ENCODE measurements at places on chromosomes 6 and 20.
A peak's percentile ranks its signal among the peaks of the same experiment; 100 is the strongest.

DNA sequence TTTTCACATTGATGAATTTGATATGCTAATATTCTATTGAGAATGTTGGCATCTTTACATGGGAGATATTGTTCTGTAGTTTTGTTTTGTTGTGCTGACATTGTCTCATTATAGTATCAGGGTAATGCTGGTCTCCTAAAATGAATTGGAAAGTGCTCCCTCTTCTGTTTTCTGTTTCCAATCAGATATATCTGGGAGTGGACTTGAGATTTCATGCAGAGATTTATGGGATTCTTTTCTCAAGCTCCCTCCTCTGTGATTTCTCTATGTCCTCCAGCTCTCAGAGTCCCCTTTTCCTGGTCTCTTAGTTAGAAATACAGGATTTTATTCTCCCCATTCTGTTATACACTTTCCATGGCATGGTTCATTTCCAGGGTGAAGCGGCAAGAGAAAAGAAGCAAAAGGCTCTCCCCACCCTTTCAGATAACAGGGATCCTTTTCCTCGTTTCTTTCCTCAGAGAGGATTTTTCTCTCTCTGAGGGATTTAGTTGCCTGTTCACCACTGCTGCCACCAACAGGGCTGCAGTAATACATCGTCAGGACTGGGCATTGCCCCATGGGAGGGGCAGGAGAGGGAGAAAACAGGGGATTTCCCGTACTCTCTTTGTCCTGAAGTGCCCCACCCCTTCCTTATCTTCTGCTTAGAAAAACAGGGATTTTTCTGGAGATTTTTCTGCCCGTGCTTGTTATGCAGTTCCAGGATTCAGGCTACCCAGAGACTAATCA, 59.3 kb upstream of the STMND1 start:
- no peak for DNase-seq

- DNase-seq, result no peak
Measured at GRCh38 chr20:15836634-15837033, 736.6 kb downstream of the KIF16B start.

DNA sequence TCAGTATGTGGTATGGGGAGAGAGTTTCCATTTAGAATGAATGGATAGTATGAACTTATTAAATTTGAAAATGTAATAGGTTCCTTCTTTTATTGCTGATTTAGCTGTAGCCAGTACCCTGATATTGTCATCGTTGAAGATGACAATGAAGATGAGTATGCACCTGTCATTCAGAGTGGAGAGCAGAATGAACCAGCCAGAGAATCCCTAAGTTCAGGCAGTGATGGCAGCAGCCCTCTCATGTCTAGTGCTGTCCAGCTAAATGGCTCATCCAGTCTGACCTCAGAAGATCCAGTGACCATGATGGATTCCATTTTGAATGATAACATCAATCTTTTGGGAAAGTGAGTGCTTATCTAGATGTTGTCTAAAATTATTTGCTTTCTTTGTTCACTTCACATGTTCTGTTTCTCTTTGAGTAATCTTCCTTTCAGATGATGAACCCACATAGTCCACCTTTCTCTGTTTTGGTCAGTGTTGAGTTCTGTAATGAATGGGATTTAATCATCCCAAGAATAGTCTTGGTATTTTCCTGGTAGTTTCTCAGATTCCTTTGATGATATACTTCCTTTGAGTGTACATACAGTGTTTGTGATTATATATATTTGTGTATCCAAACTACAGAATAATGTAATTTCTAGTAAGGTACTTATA, 23.3 kb downstream of the HSF2 start:
- no peak for DNase-seq

GRCh38 chr6:127976796-127977195, 75.9 kb upstream of the THEMIS start:
- DNase-seq, result no peak

DNA sequence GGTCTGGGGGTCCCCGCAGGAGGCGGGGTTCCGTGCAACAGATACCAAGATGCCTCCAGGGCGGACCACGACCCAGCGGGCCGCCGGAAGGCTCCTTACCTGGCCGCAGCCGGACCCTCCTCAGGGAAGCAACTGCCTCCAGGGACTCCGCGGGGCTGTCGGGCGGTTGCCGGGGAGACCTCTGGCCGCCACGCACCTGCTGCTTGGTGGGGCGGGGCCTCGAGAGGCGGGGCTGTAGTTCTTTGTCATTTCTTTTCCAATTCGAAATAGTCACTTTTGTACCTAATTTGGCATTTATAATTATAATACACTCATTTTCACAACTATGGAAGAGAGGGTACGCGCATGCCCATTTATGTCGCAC, 647 bp downstream of the AK9 start:
- peak; percentile 74 for DNase-seq

DNA sequence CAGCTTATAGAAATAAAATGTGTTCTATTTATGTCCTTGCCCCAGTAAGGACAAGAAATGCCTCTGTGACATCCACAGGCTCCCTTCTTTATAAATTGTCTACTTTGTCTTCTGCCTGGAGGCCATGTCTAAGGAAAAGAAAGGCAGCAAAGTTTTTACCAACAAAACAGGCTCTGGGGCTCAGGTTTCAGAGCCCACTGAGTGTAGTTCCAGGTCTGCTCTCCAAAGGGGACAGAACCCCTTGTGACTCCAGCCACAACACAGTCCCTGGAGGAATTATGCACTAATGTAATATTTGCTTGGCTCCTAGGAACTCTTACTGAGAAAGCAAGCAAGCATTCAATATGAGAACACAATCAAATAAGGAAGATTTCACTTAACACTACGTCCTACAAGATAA, 80.1 kb downstream of the PAK5 start:
- DNase-seq, result no peak

DNA sequence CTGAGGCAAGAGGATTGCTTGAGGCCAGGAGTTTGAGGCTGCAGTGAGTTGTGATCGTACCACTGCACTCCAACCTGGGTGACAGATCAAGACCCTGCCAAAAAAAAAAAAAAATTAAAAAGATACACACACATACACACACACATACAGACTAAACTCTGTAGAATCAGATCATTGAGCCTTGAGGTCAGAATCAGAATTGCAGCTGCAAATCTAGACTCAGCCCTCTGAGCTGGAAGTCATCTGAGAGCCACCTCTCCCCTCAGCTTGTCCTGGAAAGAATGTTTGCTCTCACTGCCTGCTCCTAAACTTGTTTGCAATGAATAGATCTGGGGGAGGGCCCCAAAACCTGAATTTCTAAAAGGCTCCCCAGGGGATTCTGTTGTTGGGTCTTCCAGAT, 41.4 kb upstream of the ANGPT4 start:
- no peak for DNase-seq

DNA sequence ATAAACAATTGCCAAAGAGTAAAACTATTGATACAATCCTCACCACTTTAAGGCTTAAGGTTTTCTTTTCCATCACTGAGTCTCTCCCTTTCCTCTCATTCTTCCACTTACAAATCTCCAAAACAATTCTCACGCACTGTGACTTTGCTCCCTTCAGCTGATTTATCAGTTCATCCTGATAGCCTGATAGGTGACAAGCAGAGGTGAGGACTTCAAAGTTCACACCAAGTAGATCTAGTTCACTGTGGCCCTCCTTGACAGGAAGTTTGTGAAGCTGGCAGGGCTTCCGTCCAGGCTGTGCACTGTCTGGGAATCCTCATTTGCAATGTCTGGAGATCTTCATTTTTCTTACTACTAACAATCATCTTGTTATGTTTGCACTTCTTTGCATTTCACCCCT, 35.2 kb upstream of the POU5F1 start:
- DNase-seq, result no peak

DNA sequence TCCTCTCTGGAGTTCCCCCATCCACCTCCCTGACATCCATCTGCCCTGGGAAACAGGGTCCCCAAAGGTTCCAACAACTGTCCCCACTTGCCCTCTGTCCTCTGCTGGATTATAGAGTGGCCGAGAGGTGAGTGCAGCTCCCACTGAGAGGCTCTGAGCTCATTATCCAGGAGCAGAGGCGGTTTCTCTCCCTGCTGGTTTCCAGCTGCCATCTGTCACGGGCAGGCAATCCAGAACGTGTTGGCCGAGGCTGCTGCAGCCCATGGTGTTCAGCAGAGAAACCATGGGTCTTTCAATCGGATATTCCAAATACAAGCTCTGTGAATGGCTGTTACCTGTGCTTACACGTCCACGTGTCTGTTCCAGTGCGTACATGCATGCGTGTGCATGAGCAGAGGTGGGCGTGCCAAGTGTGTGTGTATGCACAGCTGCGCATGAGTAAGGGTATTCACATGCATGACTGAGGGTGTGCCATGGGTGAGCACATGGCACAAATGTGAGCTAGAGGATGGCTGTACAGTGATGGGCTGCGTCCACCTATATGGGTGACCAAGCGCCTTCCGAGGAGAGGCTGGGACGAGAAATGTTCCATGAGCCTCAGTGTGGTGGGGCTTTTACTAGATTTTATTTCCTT, 183.7 kb upstream of the PMEPA1 start:
- DNase-seq, result no peak

GRCh38 chr6:14693301-14694192, 552.3 kb upstream of the JARID2 start:
- DNase-seq, result no peak

- no peak for DNase-seq
Measured at GRCh38 chr6:16163535-16164300, 34.8 kb downstream of the MYLIP start.

GRCh38 chr6:46838033-46838432, 44.8 kb downstream of the MEP1A start:
- DNase-seq, result no peak

GRCh38 chr20:53001498-53002301, 29.5 kb downstream of the TSHZ2 start:
- DNase-seq, result no peak

DNA sequence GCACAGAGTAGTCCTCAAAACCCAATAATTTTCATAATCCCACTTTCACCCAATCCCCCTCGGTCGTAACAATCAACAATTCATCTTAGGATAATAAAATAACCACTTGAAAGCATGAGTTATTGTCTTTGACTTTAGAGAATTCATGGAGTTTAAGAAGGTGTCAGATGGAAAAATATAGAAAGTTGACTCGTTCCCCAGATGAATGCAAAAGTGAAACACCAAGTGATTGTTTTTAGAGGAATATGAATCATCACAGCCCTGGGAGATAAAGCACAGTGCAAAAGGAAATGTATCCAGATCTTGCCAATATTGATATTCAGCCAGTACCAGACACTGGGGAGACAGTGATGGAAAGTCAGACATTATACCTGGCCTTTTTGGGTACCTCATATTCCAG, 860.5 kb downstream of the DHX35 start:
- DNase-seq, result no peak

DNA sequence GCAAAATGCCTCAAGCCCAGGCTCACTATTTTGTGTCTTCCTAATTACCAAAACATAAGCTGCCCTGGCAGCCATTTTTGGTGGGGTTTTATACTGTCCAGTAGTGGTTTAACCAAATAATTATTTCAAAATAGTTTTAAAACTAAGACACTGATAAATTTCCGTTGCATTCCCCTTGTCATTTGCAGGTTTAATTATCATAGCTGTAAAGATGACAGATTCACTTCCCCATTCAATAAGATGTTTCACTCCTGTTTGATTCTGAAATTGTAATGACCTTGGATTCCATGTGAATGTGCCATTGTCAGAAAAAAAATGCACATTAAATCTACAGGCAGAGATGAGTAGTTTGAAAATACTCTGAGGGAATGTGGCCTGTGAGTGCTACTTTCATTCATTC, 172.0 kb downstream of the COL9A1 start:
- DNase-seq, result no peak

GRCh38 chr6:143270026-143270425, 180.5 kb downstream of the ADAT2 start:
- DNase-seq, result no peak

DNA sequence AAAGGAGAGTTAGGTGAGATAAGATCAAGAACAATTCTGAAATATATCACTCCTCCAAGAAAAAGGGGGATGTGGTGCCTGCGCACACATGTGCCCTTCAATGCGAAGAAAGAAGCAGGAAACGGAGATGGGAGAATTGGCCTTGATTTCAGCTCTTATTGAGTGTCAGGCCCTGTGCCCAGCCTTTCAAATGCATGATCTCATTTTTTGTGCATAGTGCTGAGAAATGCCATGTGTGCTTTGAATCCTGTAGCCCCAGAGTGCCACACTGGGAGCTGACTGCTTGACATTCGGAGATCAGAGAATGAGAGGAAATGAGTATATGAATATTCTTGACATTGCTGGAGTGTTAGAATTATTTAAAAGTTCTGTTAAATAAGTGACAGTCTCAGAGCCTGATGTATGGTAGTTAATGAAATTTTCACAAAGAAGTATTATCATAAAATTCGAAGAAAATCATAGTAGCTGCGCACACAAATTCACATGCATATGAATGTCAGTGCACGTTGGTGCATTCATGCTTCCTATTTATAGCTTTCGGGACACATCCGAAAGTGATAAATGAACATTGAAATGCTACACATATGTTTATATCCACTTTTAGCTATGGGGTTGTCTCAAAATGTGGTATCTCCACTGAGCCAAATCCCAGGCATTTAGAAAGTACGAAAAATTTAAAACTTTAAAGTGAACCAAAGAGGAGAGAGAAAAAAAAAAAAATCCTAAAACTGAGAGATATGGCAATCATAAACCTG, 172.0 kb downstream of the KCNQ5 start:
- DNase-seq, result no peak

DNA sequence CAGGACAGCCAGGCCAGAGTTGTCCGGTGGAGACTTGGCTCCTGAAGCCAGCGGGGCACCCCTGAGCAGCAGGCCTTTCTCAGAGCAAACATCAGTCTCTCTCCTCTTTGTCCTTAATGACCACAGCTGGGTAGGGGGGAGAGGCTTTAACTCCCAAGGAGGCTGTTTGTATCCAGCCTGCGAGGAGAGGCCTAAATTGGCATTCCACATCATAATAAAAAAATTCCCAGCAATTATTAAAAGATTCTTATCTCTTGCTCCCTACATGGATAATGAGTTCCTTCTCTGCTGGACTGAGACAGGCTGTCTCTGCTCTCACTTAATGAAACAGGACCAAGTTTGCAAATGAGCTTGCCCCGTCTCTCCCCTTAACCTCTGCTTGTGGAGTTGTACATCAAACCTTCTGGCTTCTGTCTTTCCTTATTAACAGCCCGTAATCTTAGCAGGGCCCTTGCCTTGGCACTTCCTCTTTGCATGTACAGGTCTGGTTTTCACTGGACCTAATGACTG, 838.2 kb downstream of the MAFB start:
- no peak for DNase-seq

DNA sequence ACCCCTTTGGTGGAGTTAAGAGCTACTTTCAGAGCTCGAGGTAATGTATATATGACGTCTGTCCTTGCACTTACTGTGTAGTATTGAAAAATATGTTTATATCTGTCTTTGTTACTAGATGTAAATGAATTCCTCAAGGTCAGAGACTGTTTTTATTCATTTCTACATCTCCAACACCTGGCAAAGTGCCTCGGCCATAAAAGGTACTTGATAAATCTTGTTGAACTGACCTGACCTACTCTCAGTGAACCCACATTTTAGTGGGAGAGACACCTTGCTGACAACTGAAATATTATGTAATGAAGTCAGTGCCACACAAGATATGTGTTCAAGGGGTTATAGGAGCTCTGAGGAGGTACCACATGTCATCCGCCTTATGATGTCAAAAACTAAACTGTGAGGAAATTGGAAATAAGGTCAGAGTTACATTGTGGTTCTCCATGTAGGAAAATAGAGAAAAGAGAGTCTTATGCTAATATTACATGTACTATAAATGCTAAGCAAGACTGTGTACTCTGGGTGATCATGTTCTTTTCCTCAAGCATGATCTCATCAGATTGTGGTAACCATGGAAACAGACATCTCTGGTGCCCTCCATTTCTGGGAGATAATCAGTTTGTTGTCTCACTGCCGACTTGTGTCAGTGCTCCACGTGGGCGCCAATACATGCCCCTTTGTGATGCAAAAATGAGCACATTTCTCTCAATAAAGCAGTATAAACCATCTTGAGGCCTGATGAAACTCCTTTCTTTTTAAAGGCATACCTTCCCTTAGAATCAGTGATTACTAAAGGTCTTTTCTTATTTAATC, 5.7 kb upstream of the TMEM30A start:
- no peak for DNase-seq
